Activated CD4-positive, alpha-beta memory T cell treated with anti-CD3 and anti-CD28 coated beads for 36 hours (primary cell): ENCODE measurements at places on chromosomes 1 and 21.

DNA sequence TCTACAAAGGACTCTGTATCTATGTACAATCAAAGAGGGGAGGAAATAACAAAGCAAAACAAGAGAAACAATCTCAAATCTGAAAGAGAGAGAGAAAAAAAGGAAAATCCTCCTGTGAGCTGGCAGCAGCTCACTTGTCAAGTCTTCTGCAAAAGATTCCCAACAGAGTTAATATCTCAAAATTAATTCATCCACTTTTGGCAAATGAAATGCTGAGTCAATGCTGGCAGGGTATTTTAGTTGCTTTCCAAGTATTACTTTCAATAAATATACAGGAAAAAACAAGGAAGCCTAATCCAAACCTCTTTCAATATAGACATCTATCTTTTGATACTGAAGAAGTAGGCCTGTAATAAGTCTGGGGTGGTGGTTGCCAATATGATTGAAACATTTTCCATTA, 613.9 kb upstream of the NEGR1 start:
- no peak for DNase-seq

DNA sequence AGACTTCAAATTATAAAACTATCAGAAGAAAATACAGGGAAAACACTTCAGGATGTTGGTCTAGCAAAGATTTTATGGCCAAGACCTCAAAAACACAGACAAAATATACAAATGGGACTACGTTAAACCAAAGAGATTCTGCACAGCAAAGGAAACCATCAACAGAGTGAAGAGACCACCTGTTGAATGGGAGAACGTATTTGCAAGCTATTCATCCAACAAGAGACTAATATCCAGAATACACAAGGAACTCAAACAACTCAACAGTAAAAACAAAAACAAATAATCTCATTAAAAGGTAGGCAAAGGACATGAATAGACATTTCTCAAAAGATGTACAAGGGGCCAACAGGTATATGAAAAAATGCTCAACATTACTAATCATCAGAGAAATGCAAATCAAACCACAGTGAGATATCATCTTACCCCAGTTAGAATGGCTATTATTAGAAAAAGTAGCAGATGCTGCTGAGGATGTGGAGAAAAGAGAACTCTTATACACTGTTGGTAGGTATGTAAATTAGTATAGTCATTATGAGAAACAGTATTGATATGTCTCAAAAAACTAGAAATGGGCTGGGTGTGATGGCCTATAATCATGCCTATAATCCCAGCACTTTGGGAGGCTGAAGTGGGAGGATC, 112.6 kb downstream of the LRIG2 start:
- DNase-seq, result no peak

- no peak for DNase-seq
Observed at GRCh38 chr1:184562806-184563205, 176.0 kb downstream of the C1orf21 start.

DNA sequence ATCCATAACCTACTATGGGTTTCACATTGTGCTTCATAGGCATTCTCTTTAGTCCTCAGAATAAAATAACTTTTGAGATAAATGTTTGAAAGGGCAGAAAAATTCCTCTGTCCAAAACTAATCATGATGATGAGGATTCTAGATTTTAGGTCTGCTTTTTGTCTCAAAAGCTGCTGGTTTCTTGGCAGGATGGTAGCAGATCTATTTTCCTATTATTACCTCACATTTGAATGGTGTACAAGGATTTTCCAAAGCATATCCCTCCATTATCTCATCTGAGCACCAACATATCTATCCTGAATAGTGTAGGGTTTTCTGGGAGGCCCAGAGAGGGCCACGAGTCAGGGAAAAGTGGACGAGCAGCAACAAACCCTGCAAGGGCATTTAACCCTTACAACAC, 201.9 kb downstream of the PLPP3 start:
- no peak for DNase-seq

DNA sequence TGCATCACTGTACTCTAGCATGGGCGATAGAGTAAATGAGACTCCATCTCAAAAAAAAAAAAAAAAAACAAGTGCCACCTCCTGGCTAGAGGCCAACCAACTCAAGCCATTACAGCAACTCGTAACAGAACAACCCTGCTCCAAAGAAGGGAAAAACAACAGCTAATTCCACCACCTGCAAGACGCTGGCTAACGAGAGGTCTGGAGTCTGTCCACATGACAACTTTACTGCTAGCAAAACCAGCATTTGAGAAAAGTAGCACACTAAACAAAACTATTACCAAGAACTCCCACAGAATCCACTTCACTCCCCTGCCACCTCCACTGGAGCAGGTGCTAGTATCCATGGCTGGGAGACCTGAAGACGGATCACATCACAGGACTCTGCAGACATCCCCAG, 24.1 kb upstream of the EGLN1 start:
- DNase-seq, result no peak

GRCh38 chr1:213055767-213056166, 4.7 kb downstream of the RPS6KC1 start:
- no peak for DNase-seq
